NCI-H146 (cell line): ENCODE measurements at places on chromosomes 5 and 9.

GRCh38 chr9:77991191-77991590 is 40.4 kb downstream of the GNAQ start:
- no peak for DNase-seq

DNA sequence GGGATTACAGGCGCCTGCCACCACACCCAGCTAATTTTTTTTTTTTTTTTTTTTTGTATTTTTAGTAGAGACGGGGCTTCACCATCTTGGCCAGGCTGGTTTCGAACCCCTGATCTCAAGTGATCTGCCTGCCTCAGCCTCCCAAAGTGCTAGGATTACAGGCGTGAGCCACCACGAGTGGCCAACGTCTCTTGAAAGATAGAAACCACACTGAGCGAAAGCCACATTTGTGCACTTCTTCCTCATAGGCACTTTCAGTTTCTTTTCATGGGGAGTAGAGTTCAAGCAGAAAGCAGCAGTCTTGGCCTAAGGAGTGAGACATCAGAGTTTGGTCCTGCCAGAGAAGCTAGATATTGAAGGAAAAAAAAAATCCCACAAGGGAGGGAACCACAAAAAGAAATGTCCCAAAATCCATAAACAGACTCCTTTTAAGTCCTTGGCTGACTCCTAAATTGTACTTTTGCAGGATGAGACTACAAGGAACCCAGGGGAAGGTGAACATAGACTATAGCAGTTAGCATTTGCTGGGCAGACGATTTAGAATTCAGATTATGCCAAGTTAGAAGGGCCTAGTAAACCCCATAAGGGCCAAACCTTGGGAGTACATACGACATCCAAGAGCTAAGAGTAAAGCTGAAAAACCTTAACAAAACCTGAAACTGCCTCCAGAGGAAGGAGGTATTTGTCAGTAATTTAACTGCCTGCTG is 43.9 kb upstream of the GLIPR2 start:
- DNase-seq, result no peak

DNA sequence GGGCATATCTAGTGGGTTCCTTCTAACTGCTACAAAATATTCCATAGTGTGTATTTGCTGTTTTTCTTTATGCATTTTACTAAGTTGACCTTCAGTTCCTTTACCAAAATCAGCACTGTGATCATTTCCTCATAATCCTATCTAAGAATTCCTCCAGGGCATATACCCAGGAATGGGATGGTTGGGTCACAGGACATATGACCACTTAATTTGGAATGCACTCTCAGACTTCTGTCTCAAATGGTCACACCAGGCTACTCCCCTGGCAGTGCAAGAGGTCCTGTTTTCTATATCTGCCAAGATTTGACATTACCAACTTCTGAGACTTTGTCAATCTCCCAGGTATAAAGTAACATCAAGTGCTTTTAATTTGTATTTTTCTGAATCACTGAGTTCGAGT is 63.9 kb downstream of the ADAMTS12 start:
- DNase-seq, result no peak

- no peak for DNase-seq
Measured at GRCh38 chr9:7176561-7176960, 418.8 kb downstream of the KDM4C start.

GRCh38 chr5:56534102-56534829 is 281.1 kb upstream of the MAP3K1 start:
- peak; percentile 5 for DNase-seq

DNA sequence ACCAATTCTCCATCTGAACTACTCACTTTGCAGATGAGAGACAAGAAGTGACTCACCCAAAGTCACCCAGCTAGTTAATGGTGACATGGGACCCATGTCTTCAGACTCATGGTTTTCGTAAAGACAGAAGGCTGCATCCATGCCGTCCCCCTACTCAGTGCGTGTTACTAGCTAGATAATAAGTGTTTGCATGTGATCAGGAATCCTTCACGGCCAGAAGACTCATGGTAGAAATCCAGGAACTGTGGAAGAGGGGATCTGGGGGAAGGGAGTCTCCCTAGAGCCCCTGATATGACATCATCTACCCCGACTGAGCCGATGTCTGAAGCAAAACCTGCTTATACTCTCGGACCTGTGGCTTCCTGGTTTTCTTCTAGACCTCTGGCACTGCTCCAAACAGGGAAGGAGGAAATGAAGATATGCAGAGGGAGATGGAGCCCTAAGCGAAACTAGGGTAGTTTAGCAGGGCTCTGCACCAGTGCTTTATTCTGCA is 3.3 kb downstream of the RNF183 start:
- DNase-seq, result peak; percentile 69

- DNase-seq, result no peak
Measured at GRCh38 chr5:88503041-88503345, 234.3 kb upstream of the TMEM161B start.

DNA sequence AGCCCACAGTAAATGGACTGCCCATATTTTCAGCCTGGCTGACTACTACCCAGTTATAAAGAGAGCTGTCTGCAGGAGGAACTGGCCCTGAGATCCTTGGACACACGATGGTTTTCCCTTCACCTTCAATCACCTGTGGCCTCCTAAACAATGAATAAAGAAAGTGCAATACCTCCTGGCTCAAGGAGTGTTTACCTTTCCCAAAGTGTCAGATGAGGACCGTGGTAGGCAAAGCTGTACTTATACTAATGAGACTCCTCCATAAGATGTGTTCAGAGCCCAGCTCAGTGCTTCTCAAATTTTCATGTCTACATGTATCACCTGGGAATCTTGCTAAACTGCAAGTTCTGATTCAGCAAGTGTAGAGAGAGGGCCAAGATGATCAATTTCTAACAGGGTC is 284.5 kb upstream of the VLDLR start:
- DNase-seq, result peak; percentile 45

DNA sequence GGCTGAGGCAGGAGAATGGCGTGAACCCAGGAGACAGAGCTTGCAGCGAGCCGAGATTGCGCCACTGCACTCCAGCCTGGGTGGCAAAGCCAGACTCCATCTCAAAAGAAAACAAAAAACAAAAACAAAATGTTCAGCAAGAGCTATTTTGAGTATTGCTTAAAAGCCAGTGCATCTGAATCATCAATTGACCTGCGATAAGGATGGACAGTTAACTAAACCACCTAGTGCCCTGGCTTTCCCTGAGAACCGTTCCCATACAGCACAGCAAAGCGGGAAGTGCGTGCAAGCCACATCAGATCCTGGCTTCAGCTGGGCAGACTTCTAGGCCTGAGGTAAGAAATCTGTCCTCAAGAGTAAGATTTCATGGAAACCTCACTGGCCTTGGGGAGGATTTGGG is 2.7 kb downstream of the DYNC2I2 start:
- DNase-seq, result no peak

DNA sequence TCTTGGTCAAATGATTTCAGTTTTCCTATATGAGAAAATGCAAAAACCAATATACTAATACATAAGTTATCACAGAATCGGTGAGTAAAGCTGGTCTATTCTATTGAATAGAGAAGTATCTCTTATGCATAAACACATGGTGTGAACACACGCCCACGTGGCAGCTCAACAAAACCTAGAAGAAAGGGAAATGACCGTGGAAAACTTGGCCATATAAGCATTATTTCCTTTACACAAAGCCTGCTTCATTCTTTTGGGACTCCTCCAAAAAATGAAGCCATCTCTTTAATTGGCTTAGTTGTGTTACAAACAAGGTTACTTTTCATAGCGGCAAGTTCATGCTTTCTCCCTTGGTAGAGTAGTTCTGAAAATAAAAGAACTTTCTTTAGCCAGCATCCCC is 183.2 kb downstream of the TMEM161B start:
- no peak for DNase-seq

GRCh38 chr9:94623253-94623652 is 16.1 kb downstream of the FBP1 start:
- DNase-seq, result no peak

- no peak for DNase-seq
Measured at GRCh38 chr9:76433836-76434235, 25.1 kb upstream of the GCNT1 start.

DNA sequence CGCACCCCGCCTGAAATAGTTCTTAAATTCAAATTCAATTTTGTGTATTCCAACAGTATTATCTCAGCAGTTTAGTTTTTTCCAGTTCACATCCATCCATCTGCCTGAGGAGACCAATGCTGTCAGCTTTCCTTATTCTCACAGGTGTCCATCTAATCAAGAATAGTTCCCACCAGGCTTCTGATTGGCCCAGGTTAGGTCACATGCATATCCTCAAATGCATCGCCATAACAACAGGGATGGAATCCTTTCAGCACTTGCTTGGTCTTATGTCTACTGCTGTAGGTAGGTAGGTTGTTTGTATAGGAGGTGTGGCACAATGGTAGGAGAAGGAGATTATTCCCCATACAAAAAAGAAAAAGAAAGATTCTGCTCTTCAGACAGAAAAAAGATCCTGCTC is 91.2 kb downstream of the UBE2R2 start:
- peak; percentile 26 for DNase-seq

DNA sequence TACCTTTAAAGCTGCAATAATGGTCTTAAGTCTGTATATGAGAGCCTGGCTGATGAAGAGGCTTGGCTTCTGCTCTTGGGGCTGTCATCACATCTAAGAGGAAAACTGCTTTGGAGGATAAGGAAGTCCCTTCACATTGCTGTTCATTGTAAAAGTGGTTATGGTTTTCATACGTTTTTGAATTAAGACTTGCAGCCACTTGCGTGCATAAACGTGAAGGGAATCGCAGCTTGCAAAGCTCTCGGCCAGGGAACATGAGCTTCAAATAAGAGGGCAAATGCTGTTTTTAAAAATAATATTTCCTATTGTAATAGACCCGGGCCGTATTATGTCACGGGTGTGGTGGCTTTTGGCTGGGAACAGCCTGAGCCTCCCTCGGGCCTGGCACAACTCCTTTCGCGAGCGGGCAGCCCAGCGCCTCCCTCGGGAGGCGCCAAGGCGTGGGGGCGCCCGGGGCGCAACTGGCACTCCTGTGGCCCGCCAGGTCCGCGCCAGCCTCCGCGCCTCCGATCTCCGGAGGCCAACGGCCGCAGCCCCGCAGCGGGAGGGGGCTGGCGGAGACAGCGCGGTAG is 538 bp upstream of the ARHGEF28 start:
- DNase-seq, result peak; percentile 25

- no peak for DNase-seq
Measured at GRCh38 chr5:159912033-159912800, 4.1 kb upstream of the ADRA1B start.

DNA sequence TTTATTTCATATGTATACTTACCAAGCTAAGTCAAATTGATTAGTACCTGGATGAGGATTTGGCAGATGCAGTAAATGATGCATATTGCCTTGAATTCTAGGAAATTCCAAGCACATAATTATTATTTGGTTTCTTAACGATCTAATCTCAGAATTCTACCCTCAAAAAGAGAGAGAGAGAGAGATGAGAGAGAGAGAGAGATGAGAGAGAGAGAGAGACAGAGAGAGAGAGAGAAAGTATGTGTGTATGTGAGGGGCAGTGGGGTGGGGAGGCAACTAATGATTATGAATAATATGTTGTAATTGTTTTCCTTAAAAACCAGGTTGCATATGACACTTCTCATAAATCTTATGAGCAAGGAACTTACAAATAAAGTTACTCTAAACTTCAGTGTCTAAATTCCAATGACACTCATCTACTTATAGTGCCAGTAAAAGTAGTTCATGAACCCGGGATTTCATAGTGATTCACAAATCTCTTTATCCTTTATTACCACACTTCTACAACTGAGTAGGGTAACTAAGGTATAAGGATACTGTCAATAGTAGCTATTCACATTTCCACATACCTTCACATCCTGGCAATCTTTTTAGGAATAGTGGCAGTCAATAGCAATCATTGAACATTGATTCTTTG is 60.5 kb upstream of the EDIL3 start:
- no peak for DNase-seq

- no peak for DNase-seq
Measured at GRCh38 chr5:159864885-159865691, 51.2 kb upstream of the ADRA1B start.

DNA sequence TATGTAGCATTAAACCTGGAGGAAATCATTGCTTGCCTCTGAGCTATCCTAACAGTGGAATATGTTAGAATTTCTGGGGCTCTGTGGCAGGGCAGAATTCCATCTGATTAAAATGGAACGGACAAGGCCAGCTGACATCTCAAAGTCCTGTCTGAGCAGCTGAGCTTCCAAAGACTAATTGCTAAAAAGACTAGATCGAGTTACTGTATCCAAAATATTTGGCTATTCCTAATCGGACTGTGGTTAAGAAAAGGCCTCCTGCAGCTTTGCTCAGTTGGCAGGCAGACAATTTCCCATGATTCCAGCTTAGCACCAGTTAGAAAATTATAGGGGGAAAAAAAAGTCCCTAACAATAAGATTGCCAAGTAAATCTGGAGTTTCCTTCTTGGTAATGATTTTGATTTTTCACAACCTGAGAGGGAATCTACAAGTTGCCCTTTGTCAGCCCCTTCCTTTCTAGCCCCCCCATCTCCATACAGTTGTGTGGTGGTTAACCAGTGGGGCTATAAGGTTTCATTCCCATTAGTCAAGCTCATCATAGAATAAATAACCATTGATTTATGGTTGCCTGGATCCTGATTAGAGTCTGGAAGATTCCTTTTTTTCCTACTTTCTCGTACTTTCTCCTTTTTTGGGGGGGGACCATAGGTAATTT is 26.4 kb downstream of the PTGR1 start:
- DNase-seq, result no peak

- DNase-seq, result no peak
Measured at GRCh38 chr5:62477801-62478200, 65.2 kb downstream of the IPO11 start.

DNA sequence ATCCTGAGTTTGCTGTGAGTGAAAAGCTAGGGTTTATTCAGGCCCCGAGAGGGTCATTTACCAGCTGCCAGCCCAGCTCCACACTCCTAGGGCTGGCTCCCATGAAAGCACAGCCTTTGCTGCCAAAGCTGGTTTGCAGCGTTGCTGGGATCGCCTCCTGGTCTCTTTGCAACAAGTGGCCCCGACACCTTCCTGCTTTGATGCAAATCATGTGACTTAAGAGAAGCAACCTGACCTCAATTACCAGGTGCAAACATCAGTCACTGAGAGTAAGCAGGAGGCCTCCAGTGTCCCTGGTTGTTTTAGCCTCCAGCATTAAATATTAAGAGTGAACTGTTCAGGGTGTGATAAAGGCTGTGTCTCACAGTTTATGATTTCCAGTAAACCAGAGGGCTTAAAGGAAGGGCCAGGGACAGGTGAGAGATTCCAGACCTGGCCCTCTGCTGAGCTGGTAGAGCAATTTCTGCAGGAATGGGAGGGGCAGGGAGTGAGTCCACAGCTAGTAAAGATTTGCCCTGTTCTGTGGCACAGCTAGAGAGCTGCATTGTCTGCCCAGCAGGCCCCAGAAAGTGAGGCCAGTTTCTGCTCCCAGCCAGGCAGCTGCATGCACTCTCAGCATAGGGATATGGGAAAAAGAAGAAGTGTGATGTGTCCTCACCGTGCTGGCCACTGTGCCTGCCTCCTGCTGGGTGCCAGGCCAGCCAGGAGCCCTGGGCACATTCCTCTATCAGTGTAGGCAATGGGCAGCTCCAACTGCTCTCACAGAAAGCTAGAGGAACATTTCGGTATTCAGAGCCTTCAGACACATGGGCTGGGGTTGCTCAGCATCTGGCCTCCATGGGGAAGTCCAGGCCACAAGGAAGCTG is 58.0 kb downstream of the SLC22A5 start:
- peak; percentile 62 for DNase-seq
